MCF 10A (cell line): ENCODE measurements at places on chromosomes 12 and 14. TPM values are rescaled to one million over a fixed set of nuclear protein-coding genes. Genes with fewer than 3 reads are reported as not detected.

DNA sequence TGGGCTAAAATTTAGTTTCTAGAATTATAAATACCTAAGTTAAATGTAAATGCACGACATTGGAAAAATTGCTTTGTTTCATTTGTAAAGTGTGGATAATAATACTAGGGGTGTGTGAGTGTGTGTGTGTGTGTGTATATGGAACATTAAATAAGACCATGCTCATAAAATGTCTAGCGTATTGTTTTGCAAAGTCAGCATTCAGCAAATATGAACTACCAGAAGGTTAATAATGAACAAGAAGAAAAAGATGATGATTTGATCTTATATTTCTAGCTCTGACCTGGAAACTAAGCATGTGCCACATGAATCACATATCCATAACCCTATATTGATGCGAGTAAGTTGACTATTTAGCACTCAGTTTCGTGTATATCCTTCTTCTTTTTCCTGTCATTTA lies 44.9 kb upstream of the MDGA2 start:
- no peak overlapping the region for H3K27ac ChIP-seq
- H3K4me3 ChIP-seq, result no peak overlapping the region
- DNase-seq, result no peak
- no peaks in the 10 kb centered on the region for H3K36me3 ChIP-seq

GRCh38 chr12:52338241-52338960 lies 17.2 kb upstream of the KRT83 start:
- H3K36me3 ChIP-seq, result no peaks in the 10 kb centered on the region
- H3K27me3 ChIP-seq, result no peaks in the 10 kb centered on the region
- peak; percentile 81 for DNase-seq
- peak overlapping the region; percentile 73 for H3K27ac ChIP-seq
- peaks cover 29% of the 10 kb centered on the region for H3K4me1 ChIP-seq

Gene RPGRIP1
- total RNA-seq, result not detected in 2 replicates

DNA sequence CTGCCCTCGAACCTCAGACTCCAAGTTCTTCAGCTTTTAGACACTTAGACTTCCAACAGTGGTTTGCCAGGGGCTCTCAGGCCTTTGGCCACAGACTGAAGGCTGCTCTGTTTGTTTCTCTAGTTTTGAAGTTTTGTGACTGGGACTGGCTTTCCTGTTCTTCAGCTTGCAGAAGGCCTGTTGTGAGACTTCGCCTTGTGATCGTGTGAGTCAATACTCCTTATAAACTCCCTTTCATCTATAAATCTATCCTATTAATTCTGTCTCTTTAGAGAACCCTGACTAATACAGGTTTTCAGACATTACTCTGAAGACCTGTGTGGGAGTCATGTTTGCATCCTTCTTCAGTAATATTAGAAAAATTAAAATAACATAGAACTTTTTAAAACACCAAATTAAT lies 289.1 kb downstream of the RMST start:
- H3K27me3 ChIP-seq, result no peaks in the 10 kb centered on the region
- H3K4me1 ChIP-seq, result no peaks in the 10 kb centered on the region
- no peak overlapping the region for H3K4me3 ChIP-seq

DNA sequence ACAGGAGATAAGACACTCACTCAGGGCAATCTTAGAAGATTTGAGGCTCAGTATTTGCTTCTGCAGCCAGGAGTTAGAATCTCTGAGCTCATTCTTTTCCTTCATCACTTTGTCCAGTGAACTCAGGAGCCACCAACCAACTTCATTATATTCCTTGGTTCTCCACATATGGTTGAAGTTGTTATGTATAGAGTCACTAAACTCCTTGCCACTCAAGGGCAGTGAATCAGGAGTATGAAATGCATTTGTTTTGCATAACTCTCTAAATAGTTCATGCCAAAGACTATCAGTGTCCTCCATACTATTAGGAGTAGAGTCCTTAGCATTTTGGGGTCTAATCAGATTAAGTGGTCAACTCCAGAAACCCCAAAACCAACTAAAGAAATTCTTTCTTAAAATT lies 150.6 kb downstream of the CCDC59 start:
- H3K27me3 ChIP-seq, result no peaks in the 10 kb centered on the region
- H3K4me3 ChIP-seq, result no peak overlapping the region
- no peaks in the 10 kb centered on the region for H3K36me3 ChIP-seq
- H3K4me1 ChIP-seq, result peaks cover 9% of the 10 kb centered on the region
- H3K27ac ChIP-seq, result no peak overlapping the region
- no peak for DNase-seq

DNA sequence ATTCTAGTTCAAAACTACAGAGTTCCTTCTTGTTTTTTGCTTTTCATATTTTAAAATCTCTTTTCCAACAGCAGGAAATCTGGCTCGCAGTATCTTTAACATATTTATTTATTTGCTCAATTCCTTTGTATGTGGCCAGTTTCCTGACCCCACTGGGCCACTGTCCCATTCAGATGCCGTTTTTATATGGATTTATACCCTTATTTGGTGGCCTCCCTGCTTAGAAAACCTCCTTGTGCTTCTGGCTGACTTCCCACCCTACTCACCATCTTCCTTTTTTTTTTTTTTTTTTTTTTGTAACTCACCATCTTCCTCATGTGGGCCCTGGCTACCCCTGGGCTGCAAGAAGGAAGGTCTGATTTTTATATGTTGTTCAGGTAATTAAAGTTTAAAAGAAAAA lies 53.9 kb downstream of the TTLL5 start:
- no peak overlapping the region for H3K4me3 ChIP-seq
- DNase-seq, result no peak
- peaks cover 20% of the 10 kb centered on the region for H3K4me1 ChIP-seq
- H3K36me3 ChIP-seq, result peaks cover 16% of the 10 kb centered on the region
- no peak overlapping the region for H3K27ac ChIP-seq

DNA sequence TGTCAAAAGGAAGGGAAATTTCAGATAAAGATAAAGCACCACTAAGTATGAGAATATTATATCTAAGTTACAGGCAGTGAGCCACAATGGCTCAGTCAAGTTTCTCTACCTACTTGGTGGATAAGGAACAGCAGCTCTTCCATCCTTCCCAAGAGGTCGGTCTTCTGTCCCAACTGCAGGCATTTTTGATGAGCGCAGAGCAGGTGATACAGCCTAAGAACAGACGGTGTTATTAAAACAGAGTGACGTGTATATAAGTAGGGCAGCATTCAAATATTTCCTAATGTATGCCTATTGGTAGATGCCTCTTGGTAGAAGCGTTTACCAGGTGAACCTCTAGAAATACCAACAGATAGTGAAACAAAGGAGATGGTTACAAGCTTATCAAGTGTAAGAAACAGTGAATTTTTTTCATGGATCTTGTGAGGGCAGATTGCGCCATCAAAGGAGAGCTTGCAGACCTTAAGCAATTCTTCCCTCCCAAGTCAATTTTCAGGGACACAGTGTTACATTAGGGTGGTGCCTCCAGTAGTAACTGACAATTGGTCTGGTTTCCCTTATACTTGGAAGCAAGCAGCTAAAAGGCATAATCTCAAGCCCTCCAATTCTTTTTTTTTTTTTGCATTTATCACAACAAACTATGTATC lies 274.5 kb downstream of the MED13L start:
- no peak overlapping the region for H3K27ac ChIP-seq
- H3K4me1 ChIP-seq, result peaks cover 12% of the 10 kb centered on the region
- H3K4me3 ChIP-seq, result no peak overlapping the region
- peaks cover 43% of the 10 kb centered on the region for H3K36me3 ChIP-seq
- no peaks in the 10 kb centered on the region for H3K27me3 ChIP-seq

GRCh38 chr12:94198872-94199271 lies 50.5 kb downstream of the PLXNC1 start:
- H3K4me3 ChIP-seq, result no peak overlapping the region
- H3K27ac ChIP-seq, result no peak overlapping the region
- H3K4me1 ChIP-seq, result peaks cover 12% of the 10 kb centered on the region
- H3K36me3 ChIP-seq, result no peaks in the 10 kb centered on the region
